NCI-H460 (cell line): ENCODE measurements at places on chromosomes 1 and 21.

DNA sequence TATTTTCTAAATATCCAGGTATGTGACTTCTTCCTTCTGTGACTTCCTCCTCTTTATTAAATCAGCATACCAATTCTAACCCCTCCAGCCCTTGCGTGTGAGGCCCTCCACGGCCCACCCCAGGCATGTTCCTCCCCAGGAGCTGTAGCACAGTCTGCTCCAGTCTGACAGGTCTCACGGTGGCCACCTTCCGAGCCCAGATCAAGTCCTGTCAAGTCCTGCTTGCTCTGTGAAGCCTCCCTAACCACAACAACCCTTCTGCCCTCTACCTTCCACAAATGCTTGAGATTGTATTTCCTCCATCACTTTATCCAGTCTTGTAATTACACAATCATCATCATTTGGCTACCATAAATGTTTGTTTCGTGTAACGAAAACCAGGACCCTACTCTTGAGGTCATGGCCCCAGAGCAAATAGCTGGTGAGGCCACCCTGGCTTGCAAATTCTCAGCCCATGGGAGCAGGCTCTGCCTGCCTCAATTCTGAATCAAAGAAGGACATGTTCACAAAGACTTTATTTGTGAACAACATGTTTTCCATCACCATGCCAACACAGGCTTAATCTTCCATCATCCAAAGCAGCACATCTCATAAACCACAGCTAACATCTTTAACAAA, 33.0 kb upstream of the S100A7 start:
- DNase-seq, result no peak

DNA sequence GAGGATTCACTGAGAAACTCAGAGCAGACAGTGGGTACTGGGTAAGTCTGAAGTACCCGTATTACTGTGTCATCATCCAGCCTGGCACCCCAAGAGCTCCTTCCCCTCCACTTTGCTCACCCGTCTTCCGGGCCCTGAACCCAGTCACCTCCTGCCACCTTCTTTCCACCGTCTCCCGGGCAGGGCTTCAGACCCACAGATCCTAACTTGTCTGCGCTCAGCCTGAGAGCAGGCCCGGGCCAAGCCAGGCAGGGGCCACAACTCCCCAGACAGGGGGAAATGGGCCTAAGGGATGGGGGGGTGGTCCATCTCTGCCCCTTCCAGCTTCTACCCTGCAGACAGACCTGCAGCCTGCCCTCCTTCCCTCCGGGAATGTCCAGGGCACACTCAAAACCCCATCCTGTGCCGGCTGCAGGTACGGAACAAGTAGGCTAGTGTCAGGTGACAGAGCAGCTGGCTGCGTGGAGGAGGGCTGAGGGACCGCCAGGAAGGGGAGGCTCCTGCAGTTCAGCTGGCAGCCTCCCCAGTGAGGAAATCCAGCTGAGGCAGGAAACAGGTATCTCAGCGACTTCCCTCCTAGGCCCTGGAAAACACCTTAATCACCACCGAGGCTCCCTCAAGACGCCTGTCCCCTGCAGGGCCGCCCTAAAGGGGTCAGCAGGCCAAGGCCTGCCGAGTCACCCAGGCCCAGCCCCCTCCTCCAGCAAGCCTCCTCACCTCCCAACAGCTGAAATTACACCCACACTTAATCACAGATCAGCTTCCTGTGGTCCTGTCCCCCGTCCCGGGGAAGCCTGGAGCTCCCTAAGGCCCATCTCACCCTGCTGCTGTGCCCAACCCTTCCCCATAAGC, 3.5 kb downstream of the HSPG2 start:
- no peak for DNase-seq

GRCh38 chr1:94117259-94117851, 3.6 kb downstream of the ABCA4 start:
- no peak for DNase-seq

DNA sequence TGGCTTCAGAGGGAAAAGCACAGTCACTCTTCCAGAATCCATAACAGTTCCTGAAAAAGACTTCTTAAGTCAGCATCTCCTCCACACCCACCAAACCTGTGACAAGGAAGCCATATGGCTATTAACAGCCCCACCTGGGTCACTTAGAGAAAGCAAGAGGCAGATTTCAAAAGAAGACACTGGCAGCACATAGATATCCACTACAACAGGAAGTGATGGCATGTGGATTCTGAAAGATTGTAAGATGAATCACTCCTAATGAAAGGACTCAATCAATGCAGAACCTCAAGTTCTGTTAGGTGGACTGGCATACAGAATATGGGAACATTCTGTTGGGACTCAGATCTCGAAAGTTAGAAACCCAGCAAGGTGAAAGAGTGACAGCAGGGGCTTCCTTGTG, 365.9 kb downstream of the TGFB2 start:
- peak; percentile 24 for DNase-seq

- no peak for DNase-seq
Measured at GRCh38 chr1:196891251-196891650, 3.4 kb downstream of the CFHR4 start.

DNA sequence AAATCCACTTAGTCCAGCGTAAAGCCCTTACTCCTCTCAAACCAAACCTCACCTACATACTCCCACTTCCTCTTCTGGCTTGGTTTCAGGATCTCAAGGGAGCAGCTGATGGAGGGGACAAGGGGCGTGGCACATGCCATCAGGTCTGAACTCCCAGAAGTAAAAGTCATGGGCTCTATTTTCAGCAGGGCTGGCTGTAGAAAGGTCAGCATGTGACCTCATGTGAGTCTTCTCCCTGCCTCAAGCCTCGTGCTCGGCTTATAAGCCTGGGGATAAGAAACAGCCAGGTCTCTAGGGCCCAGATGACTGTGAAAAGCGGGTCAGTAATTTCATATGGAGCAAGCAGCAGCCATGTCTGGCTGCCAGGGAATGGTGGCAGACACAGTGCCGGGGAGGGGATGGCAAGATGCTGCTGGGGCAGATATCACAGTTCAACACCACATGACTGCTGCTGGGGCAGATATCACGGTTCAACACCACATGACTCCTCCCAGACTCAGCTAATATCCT, 227.9 kb downstream of the KCNH1 start:
- DNase-seq, result no peak

- peak; percentile 65 for DNase-seq
Measured at GRCh38 chr1:36099681-36100341, 11.1 kb downstream of the ADPRS start.

DNA sequence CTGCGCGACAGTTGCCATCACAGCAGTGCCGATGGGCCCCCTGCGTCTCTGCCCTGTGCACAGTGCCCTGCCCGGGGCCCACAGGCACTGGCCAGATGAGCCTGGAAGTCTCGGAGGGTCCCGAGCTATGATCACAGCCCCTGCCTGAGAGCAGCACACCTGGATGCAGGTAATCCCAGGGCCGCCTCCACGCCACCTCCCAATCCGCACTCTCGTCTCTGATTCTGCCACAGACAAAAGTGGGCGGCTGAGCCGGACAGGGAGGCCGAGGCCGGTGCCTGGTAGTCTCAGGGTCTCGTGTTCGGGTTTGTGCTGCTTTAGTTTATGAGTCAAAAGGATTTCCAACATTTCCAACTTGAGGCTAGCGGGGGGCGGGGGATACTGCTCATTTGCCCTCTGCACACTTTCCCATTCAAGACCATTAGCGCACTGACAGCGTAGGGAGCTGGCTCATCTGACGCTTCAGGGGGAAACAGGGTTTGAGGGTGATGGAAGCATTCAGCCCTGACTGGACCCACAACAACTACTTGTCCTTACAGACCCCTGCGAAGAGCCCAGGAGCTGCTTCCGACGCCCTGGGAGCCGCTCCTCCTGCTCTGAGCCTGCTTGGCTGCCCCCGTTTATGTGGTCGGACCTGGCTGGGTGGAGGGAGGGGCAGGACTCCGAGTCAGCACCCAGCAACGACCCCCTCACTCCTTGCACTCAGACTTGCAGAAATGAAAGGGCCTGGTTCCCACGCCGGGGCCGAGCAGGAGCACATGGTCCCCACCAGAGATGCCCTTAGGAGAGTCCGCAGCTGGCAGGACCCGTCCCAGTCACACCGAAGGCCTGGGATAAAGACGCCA, 1.8 kb upstream of the TTC34 start:
- no peak for DNase-seq
